ENCODE measurements at places on chromosomes 12 and 14. TPM values are rescaled to one million over a fixed set of nuclear protein-coding genes. Genes with fewer than 3 reads are reported as not detected.
A peak's percentile ranks its signal among the peaks of the same experiment; 100 is the strongest.

- no peak overlapping the region for H3K27ac ChIP-seq
- H3K4me3 ChIP-seq, result no peak overlapping the region
- H3K4me1 ChIP-seq, result no peaks in the 10 kb centered on the region
- no peaks in the 10 kb centered on the region for H3K27me3 ChIP-seq
- no peaks in the 10 kb centered on the region for H3K36me3 ChIP-seq
- no peak for DNase-seq
Measured at GRCh38 chr12:46548605-46549071, 176.1 kb upstream of the SLC38A2 start.

GRCh38 chr12:52232203-52232673 lies 805 bp upstream of the KRT7 start:
- no peaks in the 10 kb centered on the region for H3K36me3 ChIP-seq
- H3K4me1 ChIP-seq, result no peaks in the 10 kb centered on the region
- H3K27ac ChIP-seq, result no peak overlapping the region
- peaks cover 21% of the 10 kb centered on the region for H3K27me3 ChIP-seq

DNA sequence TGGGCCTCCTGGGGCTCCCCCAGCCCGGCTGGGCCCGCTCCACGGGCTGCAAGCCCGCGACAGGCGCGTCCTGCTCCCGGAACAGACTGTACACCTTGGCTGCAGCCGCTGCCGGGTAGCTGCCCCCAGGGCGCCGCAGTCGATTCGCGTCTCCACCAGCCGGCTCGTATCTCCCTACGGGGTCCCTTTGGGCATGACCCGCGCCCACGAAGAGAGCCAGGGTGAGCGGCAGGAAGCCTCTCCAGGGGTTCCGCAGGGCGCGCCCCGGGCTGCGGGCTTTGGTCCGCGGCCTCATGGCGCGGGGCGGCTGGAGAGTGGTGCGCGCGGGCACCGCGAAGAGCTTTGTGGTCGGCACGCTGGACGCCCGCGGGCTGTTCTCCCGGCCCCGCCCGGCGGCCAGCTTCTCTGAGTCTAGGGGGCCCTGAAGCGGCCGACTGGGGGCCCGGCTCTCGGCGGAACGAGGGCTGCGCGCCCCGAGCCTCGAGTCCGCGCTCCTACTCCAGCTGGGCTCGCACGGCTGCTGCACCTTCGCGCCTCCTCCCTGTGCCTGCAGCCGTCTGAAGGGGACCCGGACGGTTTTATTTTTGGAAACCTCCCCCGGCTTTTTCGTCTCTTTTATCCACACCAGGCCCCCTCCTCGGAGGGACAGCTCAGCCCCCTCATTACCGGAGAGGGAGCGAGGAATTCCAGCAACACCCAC lies at the start of gene LTBP2:
TSS of gene LTBP2 (minus strand) at position 588 of the 700 bp plus-strand sequence. CDS start at position 295, 293 bp downstream.
- H3K36me3 ChIP-seq, result no peaks in the 10 kb centered on the region
- H3K4me3 ChIP-seq, result peak within 1 kb of the TSS; percentile 69
- peak within 1 kb of the TSS; percentile 41 for H3K27ac ChIP-seq
- no peak for DNase-seq
- no peaks in the 10 kb centered on the region for H3K4me1 ChIP-seq

DNA sequence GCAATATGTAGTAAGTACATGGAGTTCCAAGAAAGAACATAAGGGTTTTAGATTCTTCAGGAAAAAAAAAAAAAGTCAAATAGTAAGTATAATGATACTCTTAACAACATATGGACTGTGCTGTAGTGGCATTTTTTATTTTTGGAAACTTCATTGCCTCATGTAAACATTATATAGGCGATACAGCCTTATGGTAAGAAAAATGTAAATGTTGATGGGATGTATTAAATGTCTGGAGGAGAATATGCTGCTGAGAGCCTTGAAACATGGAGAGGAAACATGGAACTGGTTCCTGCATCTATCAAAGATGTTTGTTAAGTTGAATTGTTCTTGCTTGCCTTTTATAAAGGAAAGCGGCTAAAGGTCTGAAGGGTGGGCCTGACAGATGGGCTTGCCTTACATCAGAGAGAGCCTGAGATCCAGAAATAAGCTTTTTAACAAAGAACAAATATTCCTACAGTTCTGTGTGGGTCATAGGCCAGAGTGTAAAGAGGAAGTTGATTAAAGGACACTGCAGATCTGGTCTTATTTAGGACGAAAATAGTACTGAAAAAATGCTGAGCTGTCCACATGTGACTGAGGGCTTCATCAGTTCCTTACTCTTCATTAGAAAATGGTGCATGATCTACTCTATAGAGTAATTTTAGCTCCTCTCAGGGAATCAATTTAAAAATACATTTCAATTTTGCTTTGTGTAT lies 448.1 kb upstream of the DCN start:
- H3K27me3 ChIP-seq, result no peaks in the 10 kb centered on the region
- no peak for DNase-seq
- H3K27ac ChIP-seq, result no peak overlapping the region
- no peaks in the 10 kb centered on the region for H3K36me3 ChIP-seq
- no peaks in the 10 kb centered on the region for H3K4me1 ChIP-seq

Gene HOXC12
- not detected for total RNA-seq

Gene IL25
- not detected for total RNA-seq

Gene POTEM
- not detected for total RNA-seq

Gene AMN1
- total RNA-seq, result 5.7 TPM

All from transverse colon (tissue), 4 donors.